Mesenteric fat pad (tissue), 1 donor: ENCODE measurements at places on chromosomes 7 and 10. TPM values are rescaled to one million over a fixed set of nuclear protein-coding genes. Genes with fewer than 3 reads are reported as not detected.

GPER1 gene
- total RNA-seq: 8.1 TPM

DNA sequence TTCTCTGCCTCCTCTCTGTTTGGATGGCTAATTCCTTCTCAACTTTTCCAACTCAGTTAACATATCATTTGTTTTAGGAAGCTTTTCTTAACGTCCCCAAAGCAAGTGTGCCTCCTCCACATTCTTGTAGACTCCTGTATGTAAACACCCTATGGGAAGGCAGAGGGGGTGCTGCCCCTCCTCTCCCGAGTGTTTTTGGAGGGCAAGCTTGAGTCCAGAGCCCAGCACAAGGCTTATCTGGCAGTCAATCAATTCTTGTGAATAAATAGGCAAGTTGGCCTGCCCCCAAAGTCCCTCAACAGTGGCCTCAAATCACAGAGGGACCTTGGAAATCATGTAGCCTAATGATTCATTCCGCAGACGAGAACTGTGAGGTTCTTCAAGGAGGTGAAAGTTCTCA is 305.6 kb downstream of the RPS24 start:
- peak; percentile 62 for DNase-seq

DNA sequence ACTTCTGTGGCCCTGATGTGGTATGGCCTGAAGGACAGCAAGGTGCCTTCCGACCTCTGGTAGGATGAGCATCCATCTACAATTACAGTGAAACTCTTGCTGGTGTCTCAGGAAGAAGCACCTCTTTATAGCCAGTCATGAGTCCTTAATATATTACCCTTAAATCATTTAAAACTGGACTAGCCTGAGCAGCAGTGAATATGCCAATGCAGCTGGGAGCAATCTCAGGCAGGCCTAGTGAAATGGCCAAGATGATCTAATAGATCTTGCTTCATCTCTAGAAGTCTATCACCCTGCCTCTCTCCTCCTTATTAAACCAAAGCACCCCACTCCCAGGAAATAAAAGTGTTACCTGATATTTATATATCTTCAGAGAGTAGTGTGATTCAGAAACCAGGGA is 66.7 kb upstream of the SORCS3 start:
- no peak for DNase-seq

DNA sequence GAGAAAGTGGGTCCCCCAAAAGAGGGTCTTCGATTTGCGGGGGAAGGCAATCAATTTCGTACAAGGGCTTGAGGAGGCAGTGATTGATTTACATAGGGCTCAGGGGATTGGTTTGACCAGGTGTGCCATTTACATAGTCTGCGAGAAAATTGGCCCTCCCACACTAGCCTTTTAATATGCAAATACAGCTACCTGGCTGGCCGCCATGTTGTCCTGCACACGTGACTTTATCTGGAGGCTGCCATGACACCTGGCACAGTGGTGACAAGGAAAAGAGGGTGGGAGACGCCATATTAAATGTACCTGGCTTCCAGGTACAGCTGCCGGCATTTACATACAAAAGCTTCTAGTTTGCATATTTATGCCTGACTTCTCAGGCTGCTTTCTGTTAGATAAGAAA is 1577.2 kb upstream of the LRRTM3 start:
- no peak for DNase-seq

DNA sequence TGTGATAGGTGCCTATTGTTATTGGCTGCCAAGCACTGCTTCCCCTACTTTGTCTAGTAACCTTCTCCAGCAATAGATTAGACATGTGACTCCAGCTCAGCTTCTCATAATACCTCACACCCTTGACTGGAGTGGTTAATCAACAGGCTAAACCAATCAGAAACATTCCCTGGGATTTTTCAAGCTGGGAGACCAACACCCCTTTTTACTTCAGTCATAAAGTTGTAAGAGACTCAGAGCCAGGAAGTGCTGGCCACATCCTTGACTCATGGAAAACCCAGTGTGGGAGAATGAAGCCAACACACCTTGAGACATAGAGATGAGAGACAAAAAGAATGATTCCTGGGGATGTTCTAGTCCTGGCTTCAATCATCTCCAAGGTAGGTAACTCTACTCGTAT is 62.6 kb upstream of the HECTD2 start:
- no peak for DNase-seq

- no peak for DNase-seq
Measured at GRCh38 chr7:1144269-1144771, 15.7 kb downstream of the ZFAND2A start.

GRCh38 chr10:117360994-117361667 is 14.1 kb downstream of the PDZD8 start:
- no peak for DNase-seq

DNA sequence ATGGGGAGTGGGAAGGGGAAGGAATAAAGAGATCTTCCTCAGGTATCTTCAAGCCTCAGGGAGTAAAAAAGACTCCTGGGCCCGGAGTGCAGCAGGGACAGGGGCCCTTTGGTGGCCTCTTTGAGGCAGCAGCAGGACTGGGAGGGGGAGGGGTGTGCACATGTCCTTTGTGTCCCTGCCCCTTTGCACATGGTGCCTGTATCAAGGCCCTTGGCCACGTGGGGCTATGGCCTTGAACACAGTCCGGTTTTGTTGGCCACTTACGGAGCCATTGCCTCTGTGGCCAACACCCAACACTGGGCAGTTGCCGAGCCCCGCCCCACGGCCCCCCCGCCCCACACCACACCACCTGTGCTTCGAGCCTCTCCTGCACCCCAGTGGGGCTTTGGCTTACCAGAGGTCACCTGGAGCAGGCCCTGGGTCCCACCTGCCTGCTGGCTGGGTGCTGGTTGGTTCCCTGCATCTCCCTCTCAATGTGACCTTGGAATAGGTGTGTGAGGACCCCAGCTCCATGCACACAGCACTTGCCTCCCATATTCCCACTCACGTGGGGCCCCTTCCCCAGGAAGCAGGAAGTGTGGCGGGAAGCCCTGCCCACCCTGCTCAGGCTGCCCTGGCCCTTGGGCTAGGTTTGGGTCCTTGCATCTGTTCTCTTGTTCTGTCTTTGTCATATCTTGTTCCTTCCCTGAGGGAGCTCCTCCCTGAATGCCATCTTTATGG is 5.4 kb downstream of the SAP25 start:
- no peak for DNase-seq

DNA sequence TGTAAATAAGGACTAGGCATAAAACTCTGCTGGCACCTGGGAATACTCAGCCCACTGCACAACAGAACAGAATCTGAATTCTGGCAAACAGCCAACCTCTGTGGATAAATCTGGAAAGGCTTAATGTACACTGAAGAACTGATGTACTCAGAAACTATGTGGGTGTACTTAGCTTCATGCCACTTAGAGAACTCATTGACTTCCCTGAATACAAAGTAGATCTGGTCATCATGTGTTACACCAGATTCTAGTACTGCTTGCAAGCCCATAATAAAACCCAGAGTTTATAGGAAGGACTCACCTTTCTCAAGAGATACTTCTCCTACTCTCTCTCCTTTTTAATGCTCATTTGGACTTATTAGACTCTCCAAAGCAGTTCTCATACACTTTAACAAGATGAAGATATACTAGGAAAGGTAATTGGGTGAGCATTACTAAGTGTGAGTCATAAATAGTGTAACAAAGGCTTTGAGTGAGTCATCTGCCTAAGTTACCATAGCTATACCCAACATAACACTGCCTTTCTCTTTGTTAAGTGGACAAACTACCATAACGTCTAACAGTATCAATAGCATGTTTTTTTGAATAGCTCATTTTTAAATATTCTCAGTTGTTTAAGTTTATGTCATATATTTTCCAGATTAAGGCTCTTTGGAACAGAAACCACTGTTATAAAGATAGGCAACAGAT is 309.1 kb downstream of the MDFIC start:
- DNase-seq: no peak

AKR1B1 gene
- total RNA-seq: 124 TPM

DNA sequence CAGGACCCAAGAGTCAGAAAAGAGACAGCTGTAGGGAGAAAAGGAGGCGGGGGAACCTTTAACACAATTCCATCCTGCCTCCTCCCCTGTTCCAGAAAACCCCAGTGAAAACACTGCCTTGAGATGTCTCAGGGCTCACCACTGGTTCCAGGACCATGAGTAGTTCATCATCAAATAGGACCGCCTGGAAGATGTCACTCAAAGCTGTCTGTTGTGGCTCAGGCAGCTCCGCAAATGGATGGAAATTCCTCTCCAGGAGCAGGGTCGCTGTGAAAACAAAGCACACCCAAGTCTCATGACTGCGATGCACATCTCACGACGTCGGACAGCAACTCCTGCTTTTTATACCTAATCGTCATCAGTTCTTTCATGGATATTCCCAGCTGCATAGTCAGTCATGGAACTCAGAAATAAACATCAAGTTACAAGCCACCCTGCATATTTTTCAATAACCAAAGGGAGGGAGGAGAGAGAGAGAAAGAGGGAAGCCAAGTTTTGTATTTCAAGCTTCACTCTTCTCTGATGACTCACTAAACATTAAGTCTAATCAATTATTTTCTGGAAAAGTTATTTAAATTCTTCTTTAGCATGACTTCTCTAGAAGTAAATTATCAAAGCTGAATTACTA is 49.2 kb downstream of the GSDME start:
- no peak for DNase-seq

TMEM72 gene
- not detected for total RNA-seq

GRCh38 chr10:98045785-98046389 is 15.5 kb upstream of the CRTAC1 start:
- no peak for DNase-seq

DNA sequence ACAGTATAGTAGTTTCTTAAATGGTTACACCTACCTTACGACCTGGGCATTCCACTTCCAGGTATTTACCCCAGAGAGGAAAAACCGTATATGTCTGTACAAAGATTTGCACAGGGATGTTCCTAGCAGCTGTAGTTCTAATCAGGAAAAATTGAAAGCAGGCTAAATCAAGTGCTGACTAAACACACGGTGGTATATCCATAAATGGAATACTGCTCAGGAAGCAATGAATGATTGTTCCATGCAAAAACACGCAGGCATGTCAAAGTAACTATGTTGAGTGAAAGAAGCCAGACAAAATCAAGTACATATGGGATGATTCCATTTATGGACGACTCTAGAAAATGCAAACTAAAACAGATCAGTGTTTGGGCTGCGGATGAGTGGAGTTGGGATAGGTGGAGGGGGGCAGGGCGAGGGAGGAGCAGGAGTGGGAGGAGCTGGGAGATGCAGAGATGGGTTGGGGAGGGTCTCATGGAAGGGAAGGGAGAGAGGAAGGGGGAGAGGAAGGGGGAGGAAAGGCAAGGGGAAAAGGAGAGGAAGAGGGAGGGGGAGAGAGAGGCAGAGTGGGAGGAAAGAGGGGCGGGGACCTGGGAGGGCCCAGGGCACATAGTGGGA is 484 bp upstream of the MSRB2 start:
- DNase-seq: no peak

- DNase-seq: no peak
Measured at GRCh38 chr10:3765146-3765545, 19.9 kb downstream of the KLF6 start.

MCU gene
- 15.4 TPM for total RNA-seq

DNA sequence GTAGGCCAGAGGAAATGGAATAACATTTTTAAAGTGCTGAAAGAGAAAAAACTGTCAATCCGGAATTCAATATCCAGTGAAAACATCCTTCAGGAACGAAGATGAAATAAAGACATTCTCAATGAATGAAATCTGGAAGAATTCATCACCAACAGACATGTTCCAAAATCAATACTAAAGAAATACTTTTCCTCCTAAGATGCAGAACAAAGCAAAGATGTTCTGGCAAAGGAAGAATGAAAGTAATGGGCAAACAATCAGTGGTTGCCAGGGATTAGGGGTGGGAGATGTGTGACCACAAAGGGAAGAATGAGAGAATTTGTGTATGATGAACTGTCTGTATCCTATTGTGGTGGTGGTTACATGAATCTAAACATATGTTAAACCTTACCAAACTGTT is 52.8 kb upstream of the EEPD1 start:
- DNase-seq: no peak

DNA sequence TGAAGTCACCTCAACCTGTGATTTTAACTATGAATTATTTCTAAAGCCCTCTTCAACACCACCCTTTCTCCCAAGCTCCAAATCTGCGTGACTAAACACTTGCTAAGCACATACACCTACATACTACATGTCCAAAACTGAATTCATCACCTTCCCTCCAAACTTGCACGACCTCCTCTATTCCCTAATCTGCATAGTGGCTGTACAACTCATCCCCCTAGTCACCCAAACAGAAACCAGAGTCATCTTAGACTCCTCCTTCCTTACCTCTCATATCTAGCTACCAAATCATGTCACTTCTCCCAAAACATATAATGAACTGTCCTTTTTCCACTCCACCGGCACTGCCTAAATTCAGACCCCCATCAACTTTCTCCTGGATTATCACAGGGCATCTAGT is 16.2 kb downstream of the ARHGAP21 start:
- DNase-seq: no peak
